Frontal cortex (tissue), 4 donors: ENCODE measurements at places on chromosomes 7 and 10. TPM values are rescaled to one million over a fixed set of nuclear protein-coding genes. Genes with fewer than 3 reads are reported as not detected.

DNA sequence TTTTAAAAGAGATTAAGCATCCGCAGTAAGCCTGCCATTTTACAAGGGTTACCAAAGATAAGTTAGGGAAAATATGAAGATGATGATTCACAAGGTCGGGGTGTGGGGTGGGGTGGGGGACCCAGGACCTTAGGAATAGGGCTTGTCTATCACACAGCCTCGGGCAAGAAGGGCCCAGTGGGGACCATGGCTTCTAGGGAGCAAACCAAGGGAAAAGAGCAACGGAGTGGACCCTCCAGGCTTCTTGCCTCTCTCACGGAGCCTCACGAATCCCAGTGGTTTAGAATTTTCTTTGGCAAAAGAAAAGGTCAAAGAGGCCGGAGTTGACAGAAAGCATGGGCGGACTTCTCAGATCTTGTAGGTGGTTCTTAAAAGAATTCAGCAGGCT is 1.3 kb downstream of the PRKCQ start:
- no peak for DNase-seq

GRCh38 chr10:96511044-96511945 is 2.4 kb downstream of the TLL2 start:
- peak; percentile 23 for DNase-seq

- no peak for DNase-seq
Observed at GRCh38 chr7:128799451-128799850, 7.7 kb downstream of the CCDC136 start.

- DNase-seq = no peak
Observed at GRCh38 chr7:65397730-65398142, 24.1 kb downstream of the ZNF92 start.

- no peak for DNase-seq
Observed at GRCh38 chr7:42164881-42165428, 72.1 kb downstream of the GLI3 start.

- no peak for DNase-seq
Observed at GRCh38 chr7:91181949-91182348, 82.3 kb upstream of the FZD1 start.

DNA sequence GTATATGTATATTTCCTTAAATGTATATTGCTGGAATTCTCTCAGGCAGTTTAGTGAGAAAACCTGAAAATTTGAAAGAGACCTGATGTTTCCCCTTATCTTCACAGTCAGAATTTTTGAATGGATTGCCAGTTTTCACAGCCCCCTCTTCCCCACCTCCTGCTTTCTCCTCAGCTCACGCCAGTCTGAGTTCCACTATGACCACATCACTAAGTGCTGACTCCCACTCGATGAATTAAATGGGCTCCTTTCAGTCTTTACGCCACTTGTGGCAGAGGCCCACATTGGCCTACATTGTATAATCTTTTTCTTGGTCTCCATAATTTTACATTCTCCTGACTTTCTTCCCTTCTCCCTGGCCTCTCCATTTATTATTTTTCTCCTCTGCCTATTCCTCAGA is 3.1 kb upstream of the CLEC5A start:
- DNase-seq = no peak

DNA sequence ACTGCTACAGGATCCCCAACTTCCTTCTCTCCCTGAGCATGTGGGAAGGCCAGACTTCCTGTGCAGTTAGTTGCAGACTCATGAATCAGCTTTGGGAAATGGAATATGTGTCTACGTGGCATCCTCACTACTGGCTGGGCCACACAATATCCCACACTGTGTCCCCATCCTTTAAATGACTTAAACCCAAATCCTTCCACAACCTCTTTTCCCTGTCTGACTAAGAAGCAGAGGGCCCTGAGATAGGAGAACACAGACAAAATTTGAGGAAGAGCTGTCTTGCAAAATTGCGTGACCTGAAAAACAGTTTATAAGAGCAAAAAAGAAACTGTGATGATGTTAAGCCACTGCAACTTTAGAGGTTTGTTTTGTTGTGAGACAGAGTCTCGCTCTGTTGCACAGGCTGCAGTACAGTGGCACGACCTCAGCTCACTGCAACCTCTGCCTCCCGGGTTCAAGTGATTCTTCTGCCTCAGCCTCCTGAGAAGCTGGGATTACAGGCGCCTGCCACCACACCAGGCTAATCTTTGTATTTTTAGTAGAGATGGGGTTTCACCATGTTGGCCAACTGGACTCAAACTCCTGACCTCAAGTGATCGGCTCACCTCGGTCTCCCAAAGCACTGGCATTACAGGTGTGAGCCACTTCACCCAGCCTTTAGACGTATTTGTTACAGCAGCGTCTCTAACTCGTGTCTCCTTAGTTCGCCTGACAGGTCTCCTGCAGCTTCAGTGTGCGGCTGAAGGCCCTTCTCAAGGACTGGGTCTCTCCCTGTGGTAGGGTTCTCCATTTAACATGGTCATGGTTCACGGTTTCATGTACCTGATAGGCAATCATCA is 46.9 kb upstream of the SFMBT2 start:
- DNase-seq = no peak

GRCh38 chr7:33743594-33743993 is 161.7 kb upstream of the BMPER start:
- DNase-seq = no peak

- DNase-seq = no peak
Observed at GRCh38 chr10:78717200-78717599, 351.6 kb upstream of the ZMIZ1 start.

- no peak for DNase-seq
Observed at GRCh38 chr7:51456431-51457060, 139.9 kb upstream of the COBL start.

- DNase-seq = no peak
Observed at GRCh38 chr7:151843181-151843580, 33.7 kb downstream of the PRKAG2 start.

- DNase-seq = no peak
Observed at GRCh38 chr10:108597031-108597430, 1326.3 kb downstream of the XPNPEP1 start.

GRCh38 chr7:28263622-28264271 is 83.2 kb upstream of the JAZF1 start:
- DNase-seq = no peak

GRCh38 chr10:21355591-21356011 is 169.9 kb downstream of the SKIDA1 start:
- no peak for DNase-seq

GRCh38 chr10:110408203-110408871 is 89.4 kb upstream of the DUSP5 start:
- no peak for DNase-seq

- no peak for DNase-seq
Observed at GRCh38 chr7:45446195-45446944, 127.8 kb upstream of the ADCY1 start.

DNA sequence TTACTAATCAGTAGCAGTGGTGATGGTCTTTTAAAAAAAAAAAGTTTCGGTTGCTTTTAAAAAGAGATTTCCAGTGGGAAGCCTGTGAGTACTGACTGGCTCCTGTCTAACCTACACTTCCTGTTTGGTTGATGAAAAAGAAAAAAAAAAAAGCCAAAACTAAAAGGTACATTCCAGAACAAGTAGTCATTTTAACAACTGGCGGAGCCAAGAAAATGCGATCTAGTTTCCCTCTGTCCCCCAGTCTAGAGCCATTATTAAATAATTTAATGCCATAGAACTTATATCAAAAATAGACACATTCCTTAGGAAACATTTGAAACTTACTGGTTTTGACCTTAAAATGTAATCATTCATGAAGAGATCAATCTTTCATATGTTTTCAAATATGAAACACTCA is 254.2 kb upstream of the C7orf33 start:
- DNase-seq = no peak

GRCh38 chr10:50605269-50605950 is 18.3 kb downstream of the SGMS1 start:
- DNase-seq = no peak

DNA sequence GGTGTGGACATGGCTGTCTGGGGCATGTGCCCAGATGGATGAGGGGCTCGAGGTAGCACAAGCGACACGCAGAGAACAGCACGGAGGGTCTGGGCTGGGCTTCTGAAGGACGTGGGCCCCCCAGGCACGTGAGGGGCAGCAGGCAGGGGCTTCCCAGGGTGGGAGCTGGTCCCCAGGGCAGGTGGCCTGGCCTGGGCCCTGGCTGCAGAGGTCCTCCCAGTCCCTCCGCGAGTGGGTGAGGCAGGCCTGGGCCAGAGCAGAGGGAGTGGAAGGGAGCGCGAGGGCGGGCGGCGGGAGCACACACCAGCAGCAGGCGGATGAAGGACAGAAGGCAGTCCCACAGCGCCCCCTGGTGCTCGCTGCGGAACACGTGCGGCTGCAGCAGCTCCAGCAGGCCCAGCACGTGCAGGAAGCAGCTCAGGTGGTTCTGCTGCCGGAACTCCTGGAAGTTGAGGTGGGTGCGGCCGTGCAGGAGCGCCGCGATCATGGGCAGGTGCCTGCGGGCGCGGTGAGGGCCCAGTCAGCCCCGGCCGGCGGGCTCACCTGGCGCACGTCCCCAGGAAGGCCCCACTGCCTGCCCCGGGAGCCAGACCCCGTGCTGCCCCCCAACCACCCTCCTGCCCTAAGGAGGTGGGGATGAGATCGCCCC is 14.7 kb upstream of the MICALL2 start:
- DNase-seq = peak; percentile 92

DNA sequence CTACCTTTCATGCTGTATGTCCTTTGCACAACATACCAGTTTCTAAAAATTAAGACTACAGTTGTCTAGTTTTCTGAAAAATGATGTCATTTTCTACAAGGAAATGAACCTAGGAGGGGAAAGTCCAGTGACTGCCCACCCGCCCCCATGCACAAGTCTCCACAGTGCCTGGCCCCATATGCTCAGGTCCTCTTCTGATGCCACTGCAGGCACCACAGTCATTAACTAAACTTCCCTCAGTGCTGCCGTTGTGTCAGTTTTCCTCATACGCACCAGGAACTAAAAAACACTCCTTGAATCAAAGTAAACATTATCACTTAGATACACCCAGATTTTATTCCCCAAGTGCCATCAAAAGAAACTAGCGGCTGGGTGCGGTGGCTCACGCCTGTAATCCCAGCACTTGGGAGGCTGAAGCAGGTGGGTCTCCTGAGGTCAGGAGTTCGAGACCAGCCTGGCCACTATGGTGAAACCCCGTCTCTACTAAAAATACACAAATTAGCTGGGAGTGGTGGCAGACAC is 6.9 kb upstream of the TNS3 start:
- no peak for DNase-seq

GRCh38 chr10:16297642-16298041 is 139.2 kb upstream of the PTER start:
- DNase-seq = no peak

DNA sequence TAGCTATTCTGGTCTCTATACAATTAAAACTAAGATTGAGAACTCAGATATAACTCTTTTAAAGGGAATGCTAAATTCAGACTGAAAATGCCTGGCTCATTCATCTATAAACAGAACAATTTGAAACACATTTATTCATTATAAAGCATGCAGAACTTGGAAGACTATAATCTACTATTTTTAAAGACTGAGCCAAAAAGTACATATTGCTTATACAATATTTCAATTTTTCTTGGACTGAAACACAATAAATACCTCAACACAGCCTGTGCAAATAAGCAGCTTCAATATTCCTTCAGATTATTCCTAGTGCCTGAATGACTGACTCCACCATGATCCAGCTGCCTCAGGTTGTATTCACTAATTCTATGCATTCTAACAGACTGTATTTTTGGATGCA is 15.5 kb upstream of the PHYH start:
- DNase-seq = no peak

DNA sequence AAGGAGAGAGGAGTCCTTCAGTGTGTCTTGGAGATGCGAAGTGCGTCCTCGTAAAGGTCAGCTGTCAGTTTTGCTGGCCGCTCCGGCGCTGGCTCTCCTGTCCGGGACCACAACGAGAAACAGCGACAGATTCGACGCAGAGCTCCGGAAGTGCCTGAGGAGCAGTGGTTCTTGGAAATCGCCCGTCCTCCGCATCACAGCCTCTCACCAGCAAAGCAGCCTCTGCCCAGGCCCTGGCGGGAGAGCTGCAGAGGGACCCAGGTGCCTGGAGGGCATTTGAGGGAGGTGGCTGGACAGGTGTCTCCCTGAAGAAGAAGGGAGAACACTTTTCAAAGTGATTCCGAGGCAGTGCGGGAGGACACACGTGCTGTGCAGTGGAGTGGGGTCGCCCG is 11.6 kb upstream of the AP5Z1 start:
- DNase-seq = peak; percentile 39

GRCh38 chr7:144761493-144761892 is 74.4 kb downstream of the TPK1 start:
- DNase-seq = no peak

GRCh38 chr10:47173929-47174442 is 126.0 kb upstream of the GDF10 start:
- no peak for DNase-seq

- DNase-seq = no peak
Observed at GRCh38 chr10:1434202-1434601, 303.1 kb downstream of the ADARB2 start.

DNA sequence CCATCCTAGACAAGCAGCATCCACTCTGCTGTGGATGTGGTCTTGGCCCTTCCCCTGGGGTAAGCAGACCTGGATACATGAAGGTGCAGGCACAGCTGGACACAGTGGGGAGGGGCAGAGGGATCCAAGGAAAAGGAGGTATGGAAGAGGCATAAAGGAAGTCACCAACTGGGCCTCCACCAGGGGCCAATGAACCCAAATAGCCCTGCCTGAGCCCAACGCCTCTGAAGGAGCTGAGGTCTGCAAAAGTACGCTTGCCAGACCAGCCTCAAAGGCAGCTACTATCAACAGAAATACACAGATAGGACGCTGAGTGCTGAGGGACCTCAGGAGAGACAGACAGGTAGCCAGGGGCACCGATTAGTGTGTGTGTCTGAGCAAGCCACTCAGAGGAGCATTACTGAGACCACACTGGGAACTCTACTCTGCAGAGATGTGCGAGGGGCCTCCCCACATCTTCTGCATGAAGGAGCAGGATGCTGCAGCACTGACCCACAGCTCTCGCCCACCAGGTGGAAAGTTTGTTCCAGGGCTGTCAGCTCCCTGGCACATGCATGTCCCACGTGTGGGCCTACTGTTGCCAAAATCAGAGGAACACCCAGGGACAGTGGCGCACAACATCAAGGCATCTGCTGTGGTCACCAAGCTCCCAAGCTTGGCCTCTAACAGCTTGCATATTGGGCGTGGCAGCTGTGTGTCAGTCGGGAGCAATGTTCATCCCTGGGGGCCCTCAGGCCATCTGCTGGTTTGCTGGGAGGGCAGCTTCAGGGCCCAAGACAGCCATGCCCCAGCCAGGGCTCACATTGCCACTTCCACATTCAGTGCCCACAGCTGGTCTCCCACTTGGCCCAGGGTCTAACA is 40.0 kb downstream of the MKI67 start:
- DNase-seq = no peak

GRCh38 chr7:29099896-29100847 is 46.2 kb downstream of the CPVL start:
- DNase-seq = no peak

Gene OR2A14
- not detected for total RNA-seq

Gene GSDME
- 39.5 TPM for total RNA-seq

Gene NEUROD6
- 653 TPM for total RNA-seq

Gene DEPP1
- total RNA-seq = 4.1 TPM

Gene UNCX
- total RNA-seq = not detected

Gene FAM237B
- total RNA-seq = under 0.01 TPM

Gene CALHM1
- not detected for total RNA-seq

Gene DOCK1
- 14.3 TPM for total RNA-seq
